ENCODE measurements at places on chromosomes 1 and 21. TPM values are rescaled to one million over a fixed set of nuclear protein-coding genes. Genes with fewer than 3 reads are reported as not detected.

GRCh38 chr1:203276916-203277545 lies 28.3 kb upstream of the BTG2 start:
- peak; percentile 32 for DNase-seq

- DNase-seq = no peak
Observed at GRCh38 chr1:156474966-156475365, 25.6 kb downstream of the MEF2D start.

DNA sequence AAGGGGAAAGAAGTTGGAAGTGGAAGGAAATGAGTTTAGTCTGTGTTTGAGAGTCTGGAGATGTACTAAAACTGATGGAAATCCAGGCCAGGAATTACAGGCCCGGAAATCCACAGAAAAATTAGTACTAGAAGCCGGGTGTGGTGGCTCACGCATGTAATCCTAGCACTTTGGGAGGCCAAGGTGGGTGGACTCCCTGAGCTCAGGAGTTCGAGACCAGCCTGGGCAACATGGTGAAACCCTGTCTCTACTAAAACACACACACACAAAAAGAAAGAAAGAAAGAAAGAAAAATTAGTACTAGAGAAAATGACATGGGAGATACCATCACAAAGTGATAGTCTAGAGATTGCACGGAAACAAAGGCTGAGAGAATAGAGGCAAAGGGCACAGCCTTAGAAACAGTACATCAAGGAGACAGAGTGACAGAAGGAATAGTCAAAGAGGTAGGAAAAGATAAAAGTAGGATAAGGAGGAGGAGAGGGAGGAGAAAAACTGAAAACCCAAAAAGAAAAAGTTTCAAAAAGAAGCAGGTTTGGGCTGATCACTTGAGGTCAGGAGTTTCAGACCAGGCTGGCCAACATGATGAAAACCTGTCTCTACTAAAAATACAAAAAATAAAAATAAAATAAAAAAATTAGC lies 4.8 kb upstream of the TAF13 start:
- DNase-seq = no peak

DNA sequence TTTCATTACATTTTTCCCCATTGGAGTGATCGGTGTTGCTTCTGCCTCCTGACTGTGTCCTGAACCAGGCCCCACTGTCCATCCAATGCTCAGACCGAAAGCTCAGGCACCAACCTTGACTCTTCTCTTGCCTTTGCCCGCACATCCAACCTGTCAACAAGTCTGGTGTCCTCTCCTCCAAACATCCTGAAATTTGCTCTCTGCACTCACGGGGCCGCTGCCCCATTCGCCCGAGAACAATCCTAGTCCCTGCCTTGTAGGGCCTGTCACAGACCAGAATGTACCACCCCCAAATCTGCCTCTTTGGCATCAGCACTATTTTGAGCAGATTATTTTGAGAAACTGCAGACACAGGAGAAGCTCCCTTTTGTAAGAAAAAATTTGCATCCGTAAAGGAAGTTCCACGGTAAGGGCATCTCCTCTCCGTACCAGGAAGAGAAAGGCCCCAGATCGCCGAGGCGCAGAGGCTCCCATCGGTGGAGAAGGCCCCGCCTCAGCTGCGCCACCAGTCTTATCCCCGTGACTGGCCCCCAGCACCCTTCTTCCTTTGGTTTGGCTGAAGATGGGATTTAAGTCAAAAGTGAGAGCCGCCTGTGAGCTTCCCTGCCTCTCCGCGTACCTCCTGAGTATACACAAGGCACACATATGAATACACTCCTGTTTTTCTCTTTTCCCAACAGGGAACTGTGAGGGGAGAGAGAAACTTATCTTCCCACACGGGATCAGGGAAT lies 7.1 kb downstream of the MORN1 start:
- DNase-seq = no peak

- DNase-seq = no peak
Observed at GRCh38 chr1:21663248-21663950, 5.8 kb downstream of the RAP1GAP start.

- peak; percentile 29 for DNase-seq
Observed at GRCh38 chr1:20430355-20431175, 55.4 kb downstream of the CAMK2N1 start.

DNA sequence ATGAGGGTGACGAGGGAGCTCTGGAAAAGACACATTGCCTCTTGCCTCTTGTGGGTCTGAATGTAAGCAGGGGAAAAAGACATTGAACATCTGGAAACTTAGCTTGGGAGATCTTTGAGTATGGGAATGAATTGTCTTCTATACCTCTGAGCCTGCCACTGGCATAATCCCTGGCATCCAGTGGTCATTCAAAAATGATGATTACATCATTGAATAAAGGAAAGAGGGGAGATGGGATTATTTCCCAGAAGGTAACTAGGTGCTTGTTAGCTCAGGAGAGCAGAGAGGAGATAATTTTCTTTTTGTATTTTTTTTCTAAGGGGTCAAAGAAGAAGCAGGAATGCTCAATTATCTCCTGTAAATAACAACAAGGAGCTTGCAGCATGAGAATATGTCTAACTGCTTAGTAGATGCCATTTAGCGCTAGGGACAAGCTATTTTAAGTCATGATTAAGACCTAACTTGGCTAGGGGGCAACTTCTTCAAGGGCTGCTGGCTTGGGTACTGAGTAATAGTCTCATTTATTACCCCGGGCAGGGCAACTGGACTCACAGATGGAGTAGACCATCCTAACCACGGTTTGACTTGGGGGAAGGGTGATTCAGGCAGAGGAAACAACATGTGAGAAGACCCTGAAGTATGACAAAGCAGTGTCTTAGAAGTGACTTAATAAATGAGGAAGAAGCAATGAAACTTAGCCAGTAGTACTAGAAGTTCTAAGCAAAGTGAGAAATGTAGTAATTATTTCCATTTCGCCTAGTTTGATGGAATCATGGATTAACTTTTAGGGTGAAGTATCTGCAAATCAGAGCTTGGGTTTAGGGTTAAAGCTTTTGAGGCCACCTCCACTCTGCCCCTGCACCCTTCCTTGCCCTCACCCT lies 11.0 kb upstream of the XCL2 start:
- DNase-seq = no peak

- no peak for DNase-seq
Observed at GRCh38 chr1:10989095-10989494, 23.4 kb upstream of the TARDBP start.

DNA sequence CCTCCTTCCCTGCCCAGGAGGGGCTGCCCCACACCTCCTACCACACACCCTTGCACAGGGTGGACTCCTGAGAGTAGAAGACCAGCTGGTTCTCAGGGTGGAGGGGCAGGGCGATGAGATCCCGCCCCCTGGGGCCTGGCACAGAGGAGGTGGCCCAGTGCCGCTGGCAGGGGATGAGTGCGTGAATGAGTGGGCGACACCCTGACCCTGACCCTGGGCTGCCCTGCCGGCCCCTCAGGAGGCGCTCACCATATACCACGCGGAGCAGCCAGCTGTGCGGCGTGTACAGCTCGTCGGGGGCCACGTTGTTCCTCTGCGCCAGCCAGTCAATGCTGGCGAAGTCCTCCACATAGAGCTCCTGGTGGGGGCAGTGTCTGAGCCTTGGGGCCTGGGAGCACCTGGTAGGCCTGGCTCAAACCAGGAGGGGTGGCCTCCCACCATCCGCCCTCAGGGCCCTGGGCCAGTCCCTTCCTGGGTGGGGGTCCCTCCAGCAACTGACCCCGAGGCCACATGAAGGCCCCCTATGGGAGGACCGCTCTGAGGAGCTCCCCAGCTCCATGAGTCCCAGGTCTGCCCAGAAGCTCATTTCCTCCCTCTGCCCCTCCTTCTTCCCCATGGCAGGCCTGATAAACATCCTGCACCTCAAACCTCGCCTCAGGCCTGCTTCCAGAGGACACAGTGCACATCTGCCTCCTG lies 13.0 kb downstream of the LSS start:
- DNase-seq = no peak

DNA sequence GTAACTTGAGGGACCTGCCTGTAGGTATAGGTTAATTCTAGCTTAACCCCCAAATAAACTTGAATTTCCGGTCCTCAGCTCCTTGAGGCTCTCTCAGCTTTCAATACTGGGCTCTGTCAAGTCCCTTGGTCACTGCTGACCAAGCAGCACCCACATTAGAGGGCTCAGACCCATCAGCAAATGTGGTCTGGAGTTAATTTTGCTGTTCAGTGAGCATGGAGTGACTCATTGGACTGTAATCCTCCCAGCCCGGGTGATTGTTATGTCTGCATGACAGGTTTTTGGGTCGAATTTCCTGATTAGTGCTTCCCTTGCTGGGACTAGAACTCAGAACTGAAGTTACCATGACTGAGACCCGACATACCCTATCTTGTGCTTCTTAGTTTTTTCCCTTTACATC lies 130.6 kb downstream of the URB2 start:
- no peak for DNase-seq

GRCh38 chr1:214898161-214898560 lies 184.4 kb upstream of the KCNK2 start:
- no peak for DNase-seq

- peak; percentile 38 for DNase-seq
Observed at GRCh38 chr1:184792450-184792969, 37.9 kb upstream of the EDEM3 start.

GRCh38 chr1:162248854-162249535 lies 127.7 kb downstream of the SPATA46 start:
- no peak for DNase-seq

GRCh38 chr1:231485029-231485784 lies 43.3 kb upstream of the TSNAX start:
- no peak for DNase-seq

DNA sequence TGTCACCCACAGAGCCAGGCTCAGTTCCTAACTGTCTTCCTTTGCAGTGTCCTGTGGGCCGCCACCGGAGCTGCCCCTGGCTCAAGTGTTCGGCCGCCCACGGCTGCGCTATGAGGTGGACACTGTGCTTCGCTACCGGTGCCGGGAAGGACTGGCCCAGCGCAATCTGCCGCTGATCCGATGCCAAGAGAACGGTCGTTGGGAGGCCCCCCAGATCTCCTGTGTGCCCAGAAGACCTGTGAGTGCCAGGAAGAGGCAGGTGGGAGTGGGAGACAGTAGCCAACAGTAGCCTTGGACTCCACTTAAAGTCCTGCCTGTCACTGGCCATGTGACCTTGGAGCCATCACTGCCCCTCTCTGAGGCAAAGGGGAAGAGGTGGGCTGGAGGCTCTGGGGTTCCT lies 16.6 kb downstream of the BCAN start:
- DNase-seq = no peak

DNA sequence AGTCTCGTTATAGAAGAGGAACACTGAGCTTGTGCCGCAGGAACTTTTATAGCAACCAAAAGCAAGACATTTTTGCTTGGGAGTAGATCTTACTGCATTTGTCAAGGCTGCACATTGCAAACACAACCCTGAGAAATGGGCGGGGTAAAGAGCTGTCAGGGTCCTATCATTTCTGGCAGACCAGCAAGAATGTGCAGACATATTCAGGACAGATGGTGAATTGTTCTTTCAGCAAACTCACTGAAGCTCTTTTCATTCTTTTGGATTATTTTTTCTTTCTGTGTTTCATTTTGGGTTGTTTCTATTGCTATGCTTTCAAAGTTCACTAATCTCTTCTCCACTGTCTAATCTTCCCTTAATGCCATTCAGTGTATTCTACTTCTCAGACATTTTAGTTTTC lies 5.1 kb upstream of the ACTN2 start:
- no peak for DNase-seq

GRCh38 chr1:41322835-41323234 lies 38.4 kb upstream of the FOXO6 start:
- no peak for DNase-seq

- no peak for DNase-seq
Observed at GRCh38 chr1:152165286-152166077, 6.5 kb upstream of the RPTN start.

GRCh38 chr1:227192163-227192562 lies 126.1 kb downstream of the CDC42BPA start:
- peak; percentile 22 for DNase-seq

DNA sequence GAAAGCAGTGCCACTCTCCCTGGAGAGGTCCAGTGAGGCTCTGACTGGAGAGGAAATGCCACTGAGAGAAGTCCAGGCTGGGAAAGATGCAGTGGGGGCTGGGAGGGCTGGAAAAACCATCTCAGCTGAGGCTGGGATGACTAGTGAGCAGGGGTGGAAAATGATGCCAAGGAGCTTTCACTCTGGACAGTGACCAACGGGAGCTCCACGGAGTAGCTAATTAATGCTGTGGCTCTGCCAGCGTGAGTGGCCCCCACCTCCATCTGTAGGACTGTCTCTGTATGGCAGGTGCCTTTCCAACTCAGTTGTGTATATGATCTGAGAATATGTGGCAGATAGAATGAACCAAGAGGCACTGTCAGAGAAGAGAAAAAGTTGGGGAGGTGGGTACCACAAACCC lies 86.7 kb downstream of the DDX20 start:
- DNase-seq = no peak

GRCh38 chr1:154519591-154519991 lies 17.4 kb upstream of the SHE start:
- no peak for DNase-seq

DNA sequence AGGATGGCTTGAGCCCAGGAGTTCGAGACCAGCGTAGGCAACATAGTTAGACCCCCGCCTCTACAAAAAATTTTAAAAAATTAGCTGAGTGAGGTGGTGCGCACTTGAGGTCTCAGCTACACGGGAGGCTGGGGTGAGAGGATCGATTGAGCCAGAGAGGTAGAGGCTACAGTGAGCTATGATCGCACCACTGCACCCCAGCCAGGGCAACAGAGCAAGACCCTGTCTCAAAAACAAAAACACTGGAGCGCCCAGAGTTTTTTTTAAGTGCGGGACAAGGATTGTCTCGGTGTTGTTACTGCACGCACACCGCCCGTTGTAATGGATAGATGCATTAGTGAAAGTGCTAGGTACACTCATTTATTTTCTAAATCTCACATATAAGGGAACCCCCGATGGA lies 37.1 kb downstream of the PIK3CD start:
- no peak for DNase-seq

GRCh38 chr1:191388283-191388682 lies 770.0 kb upstream of the RGS18 start:
- DNase-seq = no peak

GRCh38 chr1:19035377-19036040 lies 79.0 kb upstream of the IFFO2 start:
- DNase-seq = no peak

GRCh38 chr1:107965110-107965991 lies at the start of gene VAV3:
TSS of gene VAV3 (minus strand) at chr1:107965180. CDS start at chr1:107964869, 311 bp downstream.
- DNase-seq = peak; percentile 90

- no peak for DNase-seq
Observed at GRCh38 chr1:177413982-177414596, 243.3 kb downstream of the BRINP2 start.

- no peak for DNase-seq
Observed at GRCh38 chr21:9760398-9761074, 760.8 kb upstream of the TPTE start.

NFASC gene
- 4.4 TPM for total RNA-seq

NES gene
- 216 TPM for total RNA-seq

OR2T11 gene
- total RNA-seq = not detected

KCNE2 gene
- not detected for total RNA-seq

SMCP gene
- total RNA-seq = not detected

FMOD gene
- total RNA-seq = 57.1 TPM

GBP2 gene
- total RNA-seq = 11.8 TPM

C1orf94 gene
- not detected for total RNA-seq

S100A7 gene
- 2.6 TPM for total RNA-seq

RIPPLY3 gene
- total RNA-seq = 0.72 TPM

DISC1 gene
- 24.3 TPM for total RNA-seq

BARHL2 gene
- not detected for total RNA-seq

BRDT gene
- not detected for total RNA-seq

ERG gene
- total RNA-seq = 8.6 TPM

TTC4 gene
- 42.4 TPM for total RNA-seq

CLCA1 gene
- total RNA-seq = not detected

ZFP69B gene
- 1.5 TPM for total RNA-seq

TSPAN1 gene
- 5.3 TPM for total RNA-seq

CATSPER4 gene
- not detected for total RNA-seq

IVL gene
- total RNA-seq = 7.7 TPM

ARMH1 gene
- 1.6 TPM for total RNA-seq
